Stimulated activated CD8-positive, alpha-beta memory T cell treated with anti-CD3 and anti-CD28 coated beads, Interleukin-2, amount 100 ng/mL, for 1 hour (primary cell): ENCODE measurements at places on chromosomes 4 and X.

GRCh38 chrX:114584983-114585842 is 1.3 kb downstream of the HTR2C start:
- DNase-seq: no peak

DNA sequence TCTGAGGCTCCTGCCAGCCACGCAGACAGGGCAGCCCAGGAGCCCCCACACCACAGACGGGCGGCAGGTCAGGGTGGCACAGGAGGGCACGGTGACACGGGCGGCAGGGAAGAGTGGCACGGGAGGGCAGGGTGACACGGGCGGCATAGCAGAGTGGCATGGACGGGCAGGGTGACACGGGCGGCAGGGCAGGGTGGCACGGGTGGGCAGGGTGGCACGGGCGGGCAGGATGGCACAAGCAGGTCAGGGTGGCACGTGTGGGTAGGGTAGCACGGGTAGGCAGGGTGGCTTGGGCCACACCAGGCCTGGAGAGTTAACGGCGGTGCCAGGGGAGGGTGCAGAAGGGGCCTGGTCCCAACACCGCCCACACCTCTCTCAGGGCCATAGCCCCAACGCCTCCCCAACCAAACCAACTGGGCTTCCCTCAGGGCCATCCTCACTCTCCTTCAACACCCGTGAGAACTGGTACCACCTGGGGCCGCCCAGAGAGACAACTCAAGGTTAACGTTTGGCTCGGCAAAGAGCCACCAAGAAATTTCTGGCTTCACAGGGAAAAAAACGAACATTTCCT is 3.4 kb downstream of the CTBP1 start:
- DNase-seq: no peak

GRCh38 chr4:7808752-7809151 is 130.9 kb downstream of the AFAP1 start:
- DNase-seq: no peak

DNA sequence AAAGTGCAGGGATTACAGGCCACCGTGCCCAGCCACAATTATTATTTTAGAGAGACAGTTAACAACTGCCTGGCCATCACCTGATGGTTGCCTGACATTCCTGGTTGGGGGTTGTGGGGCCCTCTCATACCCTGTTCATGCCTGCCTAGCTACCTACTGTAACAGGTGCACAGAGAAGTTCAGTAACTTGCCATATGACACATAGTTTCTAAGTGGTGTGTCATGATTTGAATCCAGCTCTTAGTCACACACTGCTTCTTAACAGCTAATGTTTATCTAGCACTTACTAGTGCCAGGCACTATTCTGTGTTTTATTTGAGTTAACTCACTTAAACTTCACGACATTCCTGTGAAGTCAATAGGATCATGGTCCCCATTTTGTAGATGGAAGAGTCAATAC is 122.7 kb upstream of the JADE1 start:
- no peak for DNase-seq

- DNase-seq: no peak
Measured at GRCh38 chrX:35101901-35102300, 159.3 kb downstream of the FAM47B start.

DNA sequence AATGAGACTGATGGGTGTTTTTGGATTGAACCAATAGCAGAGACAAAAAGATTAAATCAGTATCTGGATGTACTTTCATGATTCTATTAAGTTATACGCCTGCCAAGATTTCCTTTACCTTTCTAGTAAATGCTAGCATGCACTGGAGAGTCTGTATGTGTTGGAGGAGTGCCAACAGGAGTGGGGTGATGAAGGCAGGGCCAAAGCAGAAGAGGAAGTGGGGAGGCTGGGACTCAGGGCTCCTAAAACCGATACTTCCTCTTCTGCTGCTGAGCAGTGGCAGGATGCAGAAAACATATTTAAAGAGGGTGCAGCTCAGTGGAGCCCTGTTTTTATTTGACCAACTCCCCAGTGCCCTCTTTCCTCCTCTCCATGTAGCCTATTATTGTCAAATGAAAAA is 5.6 kb downstream of the CYSLTR1 start:
- DNase-seq: no peak

GRCh38 chr4:18042754-18043153 is 21.2 kb upstream of the LCORL start:
- no peak for DNase-seq

DNA sequence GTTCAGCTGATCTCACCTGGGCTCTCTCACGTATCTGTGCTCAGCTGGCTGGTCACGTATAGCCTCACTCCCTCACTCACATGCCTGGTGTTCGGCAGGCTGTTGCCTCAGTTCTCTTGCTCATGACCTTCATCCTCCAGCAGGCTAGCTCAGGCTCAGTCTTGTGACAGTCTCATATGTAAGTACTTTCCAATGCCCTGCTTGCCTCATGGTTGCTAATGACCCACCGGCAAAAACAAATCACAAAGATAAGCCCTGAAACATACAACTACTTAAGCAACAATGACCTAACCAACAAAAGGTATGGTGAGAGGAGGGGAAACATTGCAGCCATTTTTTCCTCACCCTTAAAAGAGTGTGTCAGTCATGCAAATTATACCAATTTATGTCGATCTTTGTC is 25.0 kb downstream of the MEPE start:
- no peak for DNase-seq
